ENCODE measurements at places on chromosomes 5 and 9.
A peak's percentile ranks its signal among the peaks of the same experiment; 100 is the strongest.

DNA sequence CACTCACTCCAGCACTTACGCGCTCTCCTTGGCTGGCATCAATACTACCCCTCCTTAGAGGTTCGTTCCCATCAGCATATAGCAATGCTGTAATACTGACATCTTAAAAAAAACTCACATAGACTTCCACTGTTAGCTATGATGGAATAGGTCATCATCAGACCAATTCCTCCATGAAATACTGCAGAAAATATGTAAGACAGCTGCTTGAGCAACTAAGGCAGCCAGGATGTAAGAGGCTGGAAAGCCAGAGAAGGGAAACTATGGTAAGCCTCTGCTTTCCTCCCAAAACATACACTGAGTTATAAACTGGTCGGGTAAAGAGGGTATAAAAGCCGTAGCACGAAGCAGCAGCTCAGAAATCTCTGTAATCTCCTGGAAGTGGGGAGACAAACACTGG lies 33.5 kb downstream of the AUH start:
- DNase-seq: no peak

DNA sequence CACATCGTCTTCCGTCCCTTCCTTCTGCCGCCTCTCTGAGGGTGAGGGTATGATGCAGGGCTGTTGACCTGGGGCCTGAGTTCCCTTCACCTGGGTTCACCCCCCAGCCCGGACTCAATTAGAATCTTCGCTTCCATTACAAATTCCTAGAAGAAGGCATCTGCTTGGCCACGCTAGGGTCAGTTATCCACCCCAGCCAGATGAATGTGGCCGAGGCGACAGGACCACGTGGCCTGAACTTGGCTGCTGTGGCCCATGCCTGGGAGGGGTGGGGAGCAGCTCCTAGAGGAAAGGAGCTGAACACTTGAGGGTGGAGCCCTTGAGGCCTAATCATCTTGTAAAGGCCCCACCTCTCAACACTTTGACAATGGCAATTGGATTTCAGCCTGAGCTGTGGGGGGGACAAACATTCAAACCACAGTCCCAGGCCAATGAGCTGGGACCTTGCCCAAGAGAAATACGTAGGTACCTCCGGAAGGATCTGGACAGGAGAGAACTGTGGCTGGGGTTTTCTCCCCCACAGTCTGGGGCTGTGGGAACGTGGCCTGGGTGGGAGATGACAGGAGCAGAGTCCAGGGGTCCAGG lies 90.6 kb upstream of the ADAMTS2 start:
- no peak for DNase-seq

- DNase-seq: no peak
These were observed 59.8 kb upstream of the ANXA1 start for GRCh38 chr9:73091909-73092308.

DNA sequence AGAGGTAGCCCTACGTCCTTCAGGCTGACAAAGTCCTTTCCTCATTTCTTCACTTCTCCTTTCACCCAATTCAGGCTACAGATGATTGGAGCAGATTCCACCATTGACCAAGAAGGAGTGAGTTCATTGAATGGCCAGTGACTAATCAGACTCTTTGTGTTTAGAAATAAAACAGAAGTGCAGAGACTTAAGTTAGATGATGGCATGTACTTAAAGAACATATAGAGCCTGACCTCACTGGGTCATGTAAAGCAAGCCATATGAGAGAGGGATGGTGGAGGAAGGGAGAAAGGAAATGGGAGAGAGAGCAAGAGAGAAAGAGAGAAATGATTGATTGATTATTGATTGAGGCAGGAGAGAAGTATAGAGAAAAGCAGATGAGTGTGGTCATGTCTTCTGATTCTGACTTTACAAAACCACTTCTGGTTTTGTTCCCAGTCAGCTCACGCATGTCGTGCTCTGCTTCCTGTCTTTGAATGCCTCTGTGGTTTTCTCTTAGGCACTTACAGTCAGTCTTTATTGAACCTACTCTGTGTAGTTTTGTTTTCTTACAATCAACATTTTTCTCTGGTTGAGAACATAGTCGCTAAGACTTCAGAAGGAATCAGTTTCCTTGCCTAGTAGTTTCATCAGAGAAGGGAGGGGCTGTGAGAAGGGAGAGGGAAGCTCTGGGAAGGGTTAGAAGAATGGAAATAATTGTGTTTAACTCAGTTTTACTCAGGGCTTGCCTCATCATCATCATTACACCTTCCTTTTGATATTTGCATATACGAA lies 149.2 kb upstream of the KLF9 start:
- DNase-seq: peak; percentile 21

GRCh38 chr9:6956879-6957278 lies 199.1 kb downstream of the KDM4C start:
- no peak for DNase-seq

DNA sequence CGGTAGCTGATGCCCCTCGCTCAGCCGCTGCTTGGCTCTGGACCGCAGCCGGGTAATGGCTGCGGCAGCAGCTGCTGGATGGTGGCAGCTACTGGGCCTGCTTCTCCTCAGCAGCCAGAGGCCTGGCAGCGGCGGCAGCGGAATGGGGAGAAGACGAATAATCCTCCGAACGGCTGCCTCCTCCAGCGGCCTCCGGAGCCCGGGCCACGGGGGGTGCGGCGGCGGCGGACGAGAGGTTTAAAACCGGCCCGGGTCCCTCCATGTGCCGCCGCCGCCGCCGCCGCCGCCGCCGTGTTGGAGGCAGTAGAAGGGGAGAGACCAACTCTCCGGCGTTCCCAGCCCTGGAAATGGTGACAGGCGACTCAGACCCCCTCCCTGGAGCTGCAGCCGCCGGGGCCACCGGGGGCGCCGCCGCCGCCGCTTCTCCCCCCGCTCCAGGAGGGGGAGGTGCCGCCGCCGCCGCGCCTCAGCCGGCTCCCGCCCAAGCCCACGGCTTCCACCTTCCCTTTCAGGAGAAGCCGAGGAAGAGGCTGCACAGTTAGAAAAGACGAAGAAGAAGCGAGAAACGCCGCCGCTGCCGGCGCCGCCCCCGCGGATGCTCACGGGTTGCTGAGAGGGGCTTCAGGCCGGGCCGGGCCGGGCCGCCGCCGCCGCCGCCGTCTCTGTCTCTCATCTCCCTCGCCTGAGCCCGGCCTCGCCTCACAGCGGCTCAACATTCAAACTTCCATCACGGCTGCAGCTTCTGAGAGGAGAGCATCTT lies 118.4 kb upstream of the PRSS3 start:
- peak; percentile 18 for DNase-seq

DNA sequence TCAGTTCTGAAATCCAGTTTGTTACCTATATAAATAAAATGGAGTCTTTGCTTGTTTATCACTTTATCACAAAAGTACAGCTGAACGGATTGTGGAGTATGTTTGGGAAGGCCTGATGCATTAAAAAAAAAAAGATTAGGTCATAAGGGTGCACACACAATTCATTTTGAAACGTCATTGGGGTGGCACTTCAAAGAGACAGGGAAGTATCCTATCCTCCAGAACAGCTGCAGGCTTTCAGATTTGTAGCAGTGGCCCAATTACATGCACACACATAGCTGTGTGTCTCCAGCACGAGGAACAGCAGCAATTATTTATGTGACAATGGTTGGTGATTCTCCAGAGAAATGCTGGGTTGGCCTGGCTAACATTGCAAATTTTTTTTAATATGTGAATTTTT lies 46.8 kb upstream of the FER start:
- DNase-seq: no peak

GRCh38 chr5:118314931-118315330 lies 673.4 kb downstream of the DTWD2 start:
- no peak for DNase-seq

- no peak for DNase-seq
These were observed 59.4 kb downstream of the TMOD1 start for GRCh38 chr9:97560851-97561250.
